ENCODE measurements at places on chromosomes 4 and X. TPM values are rescaled to one million over a fixed set of nuclear protein-coding genes. Genes with fewer than 3 reads are reported as not detected.

DNA sequence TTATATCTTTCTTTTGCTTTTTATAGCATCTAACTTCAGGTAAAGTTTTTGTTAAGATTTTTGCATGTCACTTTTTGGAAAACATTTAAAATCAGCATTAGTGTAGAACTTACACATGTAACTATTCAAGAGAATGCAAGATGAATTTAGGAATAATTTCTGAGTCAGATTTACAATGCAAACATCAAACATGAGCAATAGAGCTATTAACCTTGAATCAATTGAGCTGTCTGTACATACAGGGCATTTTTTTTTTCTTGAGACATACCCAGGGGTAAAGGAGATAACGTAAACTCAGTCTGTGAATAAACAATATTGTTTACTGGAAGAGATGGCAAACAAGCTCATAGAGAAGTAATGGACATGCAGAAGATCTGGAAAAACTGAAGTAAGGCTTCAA lies 311.5 kb downstream of the IL1RAPL2 start:
- no peaks in the 10 kb centered on the region for H3K4me1 ChIP-seq
- H3K4me3 ChIP-seq = no peak overlapping the region
- no peak for DNase-seq
- no peak overlapping the region for H3K27ac ChIP-seq

DNA sequence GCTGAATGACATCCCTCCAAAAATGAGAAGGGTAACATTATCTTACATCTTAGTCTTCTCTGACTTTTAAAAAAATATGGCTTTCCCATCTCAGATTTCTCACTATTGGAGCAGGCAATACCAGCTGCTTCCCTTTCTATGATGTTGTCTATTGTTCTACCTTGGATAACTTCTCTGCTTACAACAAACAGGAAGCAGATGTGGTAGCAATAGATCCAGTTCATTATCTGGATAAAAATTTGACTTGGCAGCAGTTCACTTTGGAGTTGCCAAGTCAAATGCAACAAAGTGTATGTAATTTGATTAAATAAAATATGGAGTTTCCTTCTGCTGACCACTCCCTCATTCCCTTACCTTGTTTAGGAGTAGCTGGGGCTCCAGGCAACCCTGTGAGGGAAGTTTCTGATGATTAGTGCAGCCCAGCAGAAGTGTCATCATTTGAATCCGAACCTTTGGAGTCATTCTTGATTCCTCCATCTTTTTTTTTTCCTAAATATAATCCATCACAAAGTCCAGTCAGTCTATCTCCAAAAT lies 72.0 kb upstream of the GPRIN3 start:
- DNase-seq = no peak
- no peak overlapping the region for H3K4me3 ChIP-seq
- H3K4me1 ChIP-seq = no peaks in the 10 kb centered on the region
- H3K27ac ChIP-seq = no peak overlapping the region
- no peaks in the 10 kb centered on the region for H3K36me3 ChIP-seq
- H3K27me3 ChIP-seq = 0 out of 2 replicates have a peak, but pooled peaks cover 2% of the 10 kb centered on the region

DNA sequence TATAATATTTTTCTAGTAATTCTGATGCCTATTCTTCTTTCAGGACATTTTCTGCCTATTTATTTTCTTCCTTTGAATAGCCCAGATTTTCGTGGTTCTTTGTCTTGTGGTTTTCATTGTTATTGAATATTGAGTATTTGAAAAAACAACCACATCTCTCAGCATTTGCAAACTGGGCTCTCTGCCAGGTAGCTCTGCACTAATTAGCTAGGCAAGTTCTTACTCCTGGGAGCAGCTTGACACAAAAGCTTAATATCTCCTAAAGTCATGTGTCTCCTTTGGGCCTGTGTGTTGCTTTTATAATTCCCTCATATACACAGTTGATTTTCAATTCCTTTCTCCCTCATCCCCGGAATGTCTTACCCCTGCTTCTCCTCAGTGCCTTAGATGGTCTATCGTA lies 413.5 kb upstream of the GRIA3 start:
- H3K4me1 ChIP-seq = no peaks in the 10 kb centered on the region
- no peak overlapping the region for H3K27ac ChIP-seq
- H3K4me3 ChIP-seq = no peak overlapping the region
- H3K36me3 ChIP-seq = peaks cover 4% of the 10 kb centered on the region
- DNase-seq = no peak

- no peaks in the 10 kb centered on the region for H3K36me3 ChIP-seq
- no peaks in the 10 kb centered on the region for H3K4me1 ChIP-seq
- no peaks in the 10 kb centered on the region for H3K27me3 ChIP-seq
- H3K27ac ChIP-seq = no peak overlapping the region
- H3K4me3 ChIP-seq = no peak overlapping the region
Measured at GRCh38 chrX:30593440-30594200, 16.1 kb upstream of the TASL start.

- no peaks in the 10 kb centered on the region for H3K27me3 ChIP-seq
- DNase-seq = peak; percentile 25
- H3K4me1 ChIP-seq = no peaks in the 10 kb centered on the region
- H3K4me3 ChIP-seq = no peak overlapping the region
Measured at GRCh38 chr4:65502131-65502701, 168.1 kb downstream of the EPHA5 start.

FAM47C gene
- total RNA-seq = not detected

GJB1 gene
- not detected for total RNA-seq

SHISA3 gene
- total RNA-seq = not detected

GAGE10 gene
- not detected for total RNA-seq
